ENCODE measurements at places on chromosomes 3 and 15.

DNA sequence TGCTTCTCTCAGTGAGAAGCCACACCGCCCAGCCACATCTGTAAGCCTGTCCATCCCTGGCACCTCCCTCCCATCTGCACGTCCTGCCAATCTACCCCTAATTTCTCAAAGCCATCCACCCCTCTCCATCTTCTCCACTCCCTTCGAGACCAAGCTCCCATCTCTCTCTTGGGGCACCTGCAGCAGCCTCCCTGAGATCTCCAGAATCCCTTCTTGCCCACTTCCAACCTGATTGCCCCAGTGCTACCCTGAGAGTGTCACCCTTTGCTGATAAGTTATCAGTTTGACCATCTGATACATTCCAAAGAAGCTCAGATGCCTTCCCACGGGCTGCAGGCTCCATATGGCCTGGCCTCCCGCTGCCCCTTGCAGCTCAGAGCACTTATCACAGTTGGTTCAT is 496.1 kb downstream of the SHQ1 start:
- peak; percentile 48 for DNase-seq

DNA sequence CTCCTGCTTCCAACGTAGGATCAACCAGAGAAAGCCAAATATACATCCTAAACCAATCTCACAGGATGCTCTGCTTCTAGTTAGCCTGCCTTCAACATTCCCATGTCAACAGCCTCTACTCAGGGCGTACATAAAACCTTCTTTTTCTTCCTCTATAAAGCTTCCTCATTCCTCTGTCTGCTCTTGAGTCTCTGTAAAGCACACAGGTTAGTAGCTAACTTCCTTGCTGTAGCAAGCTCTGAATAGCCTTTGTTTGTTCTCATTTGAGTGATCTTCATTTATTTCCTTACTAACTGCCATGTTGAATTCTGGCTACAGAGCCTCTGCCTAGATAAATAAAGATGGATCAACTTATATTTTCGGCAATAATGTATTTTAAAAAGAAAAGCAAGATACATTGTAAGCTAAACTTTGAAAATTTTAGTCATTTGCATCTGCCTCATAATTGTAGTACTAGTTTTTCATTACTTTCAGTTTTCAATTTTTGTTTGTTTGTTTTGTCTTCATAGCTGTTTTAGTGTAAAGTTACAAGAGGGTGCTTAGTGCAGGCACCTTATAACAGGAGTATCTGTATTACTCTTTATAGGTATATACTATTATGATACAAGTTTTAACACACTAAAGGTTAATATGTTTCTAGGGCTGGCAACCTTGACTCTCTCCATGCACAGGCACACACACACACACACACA is 498.2 kb downstream of the PYDC2 start:
- no peak for DNase-seq

GRCh38 chr15:57649138-57649537 is 57.4 kb upstream of the POLR2M start:
- DNase-seq = no peak

DNA sequence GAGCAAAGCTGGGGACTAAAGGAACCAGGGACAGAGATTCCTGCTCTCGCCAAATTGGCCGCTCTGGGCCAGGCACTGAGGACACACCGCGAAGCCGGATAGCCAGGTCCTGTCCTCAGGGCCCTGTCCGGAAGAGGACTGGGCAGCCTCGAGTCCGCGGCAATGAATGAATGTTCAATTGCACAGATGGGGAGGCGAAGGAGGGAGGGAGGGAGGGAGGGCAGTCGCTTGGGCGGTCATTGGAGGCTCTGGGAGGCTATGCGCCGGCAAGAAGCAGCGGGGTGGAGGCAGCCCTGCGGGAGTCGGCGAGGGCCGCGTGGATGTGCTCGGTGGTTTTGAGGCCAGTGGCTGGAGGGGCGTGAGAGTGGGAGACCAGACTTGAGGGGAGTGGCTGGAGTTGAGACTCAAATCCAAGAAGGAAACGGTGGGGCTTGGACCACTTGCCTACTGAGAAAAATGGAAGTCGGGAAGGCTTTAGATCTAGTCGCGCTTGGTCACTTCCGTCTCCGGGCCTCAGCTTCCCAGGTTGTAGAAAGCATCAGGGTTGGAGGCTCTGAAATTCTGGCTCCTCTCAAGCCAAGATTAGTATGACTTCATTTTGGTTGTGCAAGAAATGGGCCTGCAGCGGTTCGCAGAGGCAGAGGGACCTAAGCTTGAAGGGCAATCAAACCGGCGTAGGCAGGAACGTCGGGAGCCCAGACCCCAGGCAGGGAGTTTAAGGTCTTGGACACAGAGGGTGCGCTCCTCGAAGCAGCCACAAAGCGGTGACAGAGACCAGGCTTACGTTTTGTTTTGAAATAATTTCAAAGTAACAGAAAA is 21.1 kb upstream of the PLXND1 start:
- peak; percentile 90 for DNase-seq

GRCh38 chr3:13077431-13078162 is 4.4 kb upstream of the IQSEC1 start:
- DNase-seq = peak; percentile 71

- DNase-seq = no peak
Measured at GRCh38 chr3:19446687-19447086, 298.4 kb downstream of the KCNH8 start.

DNA sequence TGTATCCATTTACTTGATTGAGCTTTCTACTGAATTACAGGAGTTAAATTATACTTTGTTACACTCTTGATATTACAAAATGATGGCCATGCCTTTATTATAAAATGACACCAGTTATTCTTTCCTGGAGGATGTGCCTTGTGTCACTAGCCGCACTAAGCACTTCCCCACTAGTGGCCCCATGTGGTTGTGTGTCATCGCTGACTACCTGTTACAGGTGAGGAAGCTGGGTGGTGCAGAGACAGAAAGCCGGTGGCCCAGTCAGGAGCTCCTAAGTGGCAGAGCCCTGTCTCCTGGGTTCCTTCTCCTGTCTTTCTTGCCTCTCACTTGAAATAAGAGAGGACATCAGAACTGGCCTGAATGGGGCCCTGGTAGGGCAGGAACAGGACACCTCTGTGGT is 96.8 kb downstream of the IGF1R start:
- DNase-seq = no peak

DNA sequence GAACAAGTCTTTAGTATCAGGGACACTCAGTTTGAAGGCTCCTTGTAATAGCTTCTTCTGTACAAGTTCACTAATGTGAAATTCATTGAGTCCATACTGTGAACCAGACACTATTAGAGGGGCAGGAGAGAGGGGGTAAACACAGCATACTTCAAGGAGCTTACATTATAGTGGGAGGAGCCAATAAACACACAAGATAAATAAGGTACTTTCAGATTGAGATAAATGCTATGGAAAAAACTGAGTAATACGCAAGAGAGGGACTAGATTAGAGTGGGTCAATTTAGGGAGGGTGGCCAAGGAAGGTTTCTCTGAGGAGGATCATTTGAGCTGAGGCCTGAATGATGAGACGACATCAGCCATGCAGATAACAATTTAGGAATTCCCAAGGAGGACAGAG is 3.1 kb upstream of the AKAP13 start:
- no peak for DNase-seq

- no peak for DNase-seq
Measured at GRCh38 chr15:56232058-56232457, 11.6 kb downstream of the RFX7 start.

DNA sequence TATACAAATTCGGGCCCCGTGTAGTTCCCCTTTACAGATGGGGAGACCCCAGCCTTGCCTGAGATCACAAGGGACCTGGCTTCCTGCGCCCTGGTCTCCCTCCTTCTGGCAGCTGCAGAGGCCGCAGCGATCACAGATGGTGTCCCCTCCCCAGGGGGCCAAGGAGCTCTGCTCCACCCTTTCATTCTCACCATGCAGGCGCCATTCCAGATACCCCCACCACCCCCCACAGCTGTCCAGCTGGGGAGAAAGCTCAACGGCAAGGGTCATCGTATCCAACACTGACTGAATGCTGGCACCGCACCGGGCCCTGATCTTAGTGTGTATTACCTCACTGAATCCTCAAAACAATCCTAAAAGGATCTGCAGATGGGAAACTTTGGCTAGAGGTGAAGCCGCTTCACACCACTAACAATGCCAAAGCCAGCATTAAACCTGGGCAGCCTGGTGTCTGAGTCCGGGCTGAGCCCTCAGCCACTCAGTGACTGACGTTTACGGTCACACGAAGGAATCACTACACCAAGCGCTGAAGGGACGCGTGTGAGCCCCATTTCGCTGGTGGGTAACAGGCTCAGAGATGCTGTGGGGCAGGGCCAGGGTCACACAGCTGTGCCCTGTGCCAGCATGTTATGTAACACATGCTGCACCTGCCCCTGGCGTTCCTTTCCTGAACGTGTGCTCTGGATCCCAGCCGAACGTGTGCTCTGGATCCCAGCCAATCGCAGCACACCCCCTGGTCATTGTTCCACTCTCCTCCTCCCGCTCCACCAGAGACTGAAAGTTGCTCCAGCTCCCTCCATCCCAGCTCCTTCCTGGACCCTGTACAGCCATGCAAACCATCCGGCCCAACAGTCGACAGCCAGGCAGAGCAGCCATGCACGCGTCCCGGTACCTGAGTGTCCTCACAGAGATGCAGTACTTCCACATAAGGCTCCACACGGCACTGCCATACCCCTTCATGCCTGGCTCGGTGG is 51.8 kb downstream of the IQSEC1 start:
- peak; percentile 64 for DNase-seq

GRCh38 chr3:138297059-138297607 is 32.5 kb downstream of the NME9 start:
- DNase-seq = no peak

- DNase-seq = no peak
Measured at GRCh38 chr15:39172380-39173281, 408.2 kb upstream of the THBS1 start.

DNA sequence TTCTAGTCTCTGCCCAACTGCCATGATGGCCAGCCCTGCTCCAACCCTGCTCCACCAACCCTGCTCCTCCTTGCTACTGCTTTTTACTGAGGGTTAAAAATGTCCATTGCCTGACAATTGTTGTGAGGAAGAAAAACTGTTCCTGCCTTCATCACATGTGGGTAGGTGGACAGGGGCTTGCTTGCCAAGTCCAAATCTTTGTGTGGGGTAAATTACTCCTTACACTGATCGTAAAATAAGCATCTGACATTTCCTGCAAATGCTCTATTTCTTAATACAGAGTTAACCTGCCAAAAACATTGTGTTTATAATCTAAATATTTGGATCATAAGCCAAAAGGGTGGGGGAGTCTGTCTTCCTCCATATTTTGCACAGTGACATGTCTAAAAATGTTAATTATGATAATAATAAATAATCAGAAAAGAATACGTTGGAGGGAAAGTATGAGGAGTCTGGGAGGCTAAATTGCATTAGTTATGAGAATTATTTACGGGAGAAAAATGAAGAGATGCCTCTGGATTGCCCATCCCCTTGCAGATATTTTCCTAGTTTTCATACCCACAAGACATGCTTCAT is 242.5 kb upstream of the TBL1XR1 start:
- no peak for DNase-seq

DNA sequence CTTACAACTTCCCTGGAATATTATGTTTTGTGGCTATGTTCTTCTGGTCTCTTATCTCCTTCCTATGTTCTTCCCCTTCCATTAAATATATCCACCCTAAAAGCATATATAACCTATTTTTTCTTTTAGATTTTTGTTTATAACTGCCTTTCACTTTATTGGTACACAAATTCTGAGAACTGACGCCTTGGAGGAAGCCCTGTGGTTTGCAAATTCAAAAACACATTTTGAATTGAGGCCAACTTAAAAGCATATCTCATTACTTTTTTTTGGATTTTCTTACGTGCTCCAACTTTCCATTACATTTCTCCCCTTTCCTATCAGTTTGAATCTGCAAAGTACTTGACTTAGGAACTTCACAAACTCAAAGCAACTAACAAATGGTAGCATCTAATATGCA is 15.3 kb upstream of the COLQ start:
- DNase-seq = no peak

DNA sequence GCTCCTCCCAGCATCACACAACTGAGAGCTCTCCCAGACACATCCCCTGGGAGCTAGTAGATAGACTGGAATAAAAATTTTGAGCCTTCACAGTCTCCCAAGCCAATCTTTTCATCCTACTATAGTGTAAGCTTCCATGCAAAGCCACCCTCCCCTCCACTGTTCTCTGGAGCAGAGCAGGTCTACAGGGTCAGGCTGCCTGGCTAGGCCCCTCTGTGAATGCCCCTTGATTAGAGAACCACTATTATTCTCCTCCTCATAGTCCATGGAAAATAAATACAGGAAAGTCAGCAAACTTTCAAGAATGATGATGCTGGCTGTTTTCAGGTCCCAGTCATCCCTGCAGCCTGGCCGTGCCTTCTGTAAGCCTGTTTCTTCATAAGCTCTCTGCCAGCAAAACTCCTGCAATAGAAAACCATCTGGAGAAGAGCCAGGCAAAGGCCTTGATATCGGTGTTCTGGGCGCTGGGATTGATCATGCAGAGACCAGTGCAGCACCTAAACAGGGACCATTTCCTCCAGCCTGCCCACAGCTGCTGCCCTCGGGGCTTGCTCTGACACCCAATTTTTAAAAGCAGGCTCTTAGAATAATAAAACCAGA is 51.7 kb downstream of the CRYGS start:
- DNase-seq = no peak

DNA sequence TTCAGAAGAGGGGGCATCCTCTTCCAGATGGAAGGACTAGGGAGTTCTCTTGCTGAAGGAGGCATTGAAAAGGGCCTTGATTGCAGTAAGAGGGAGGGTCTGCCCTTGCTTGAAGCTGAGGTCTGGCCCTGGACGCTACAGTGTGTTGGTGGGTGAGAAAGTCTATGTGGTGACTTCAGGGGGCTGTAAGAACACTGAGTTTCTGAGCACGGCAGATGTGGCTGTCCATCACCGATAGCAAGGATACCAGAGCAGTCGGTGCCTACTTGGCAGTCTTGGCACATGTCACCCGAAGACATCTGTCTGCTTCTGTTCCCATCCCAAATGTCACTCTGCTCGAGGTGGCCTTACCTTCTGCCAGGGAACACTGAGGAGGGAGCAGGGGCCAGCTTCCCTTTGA is 631.1 kb upstream of the CFAP20DC start:
- no peak for DNase-seq

DNA sequence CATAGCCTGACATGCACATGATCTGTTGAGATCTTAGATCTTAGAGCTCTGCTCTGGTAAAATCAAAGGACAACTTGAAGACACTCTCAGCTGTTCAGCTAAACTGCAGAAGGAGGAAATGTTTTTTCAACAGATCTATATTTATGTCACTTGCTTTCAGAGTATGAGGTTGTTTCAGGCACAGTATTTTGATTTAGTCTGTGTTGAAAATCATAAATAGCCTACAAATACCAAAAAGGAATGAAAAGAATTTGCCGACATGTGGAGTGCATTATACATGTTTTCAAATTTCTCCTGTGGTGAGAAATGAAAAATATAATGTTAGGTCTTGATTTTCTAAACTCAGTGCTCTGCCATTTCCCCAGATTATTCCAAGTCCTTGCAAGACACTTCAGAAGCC is 1118.4 kb downstream of the TBL1XR1 start:
- DNase-seq = no peak

GRCh38 chr3:24487325-24488262 is 7.1 kb downstream of the THRB start:
- no peak for DNase-seq

- no peak for DNase-seq
Measured at GRCh38 chr3:107209302-107209990, 167.8 kb upstream of the CCDC54 start.

GRCh38 chr15:86590461-86590860 is 510.8 kb downstream of the AGBL1 start:
- no peak for DNase-seq

All from tibial artery (tissue), 4 donors.